ENCODE measurements at places on chromosomes 6 and 20.

DNA sequence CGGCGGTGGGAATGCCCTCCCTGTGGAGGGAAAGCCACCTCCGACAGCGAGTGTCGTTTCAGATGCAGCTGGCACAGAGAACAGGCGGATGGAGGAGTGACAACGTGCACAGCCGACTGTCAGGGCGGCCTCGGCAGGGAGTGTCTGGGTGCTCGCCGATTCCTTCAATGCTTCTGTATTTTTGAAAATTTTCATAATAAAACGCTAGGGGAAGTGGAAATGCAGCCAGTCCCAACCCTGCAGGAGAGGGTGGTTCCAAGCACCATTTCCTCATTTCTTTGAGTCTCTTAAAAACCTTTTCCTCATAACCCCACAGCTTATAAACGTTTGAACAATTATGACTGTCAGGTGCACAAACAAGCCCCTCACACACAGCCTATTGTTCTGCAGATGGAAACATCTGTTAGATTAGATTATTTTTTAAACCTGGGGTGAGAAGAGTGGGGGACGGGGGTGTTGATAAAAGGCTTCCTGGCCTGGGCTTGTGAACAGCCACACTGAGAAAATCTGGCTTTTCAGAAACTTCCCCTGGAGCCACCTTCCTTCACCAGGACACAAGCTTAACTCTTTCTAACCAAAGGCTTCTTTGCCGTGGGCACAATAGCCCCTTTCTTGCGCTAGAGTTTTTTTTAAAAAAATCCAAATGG, 228.9 kb downstream of the ANKRD60 start:
- DNase-seq = no peak

GRCh38 chr20:41003143-41003935, 25.3 kb upstream of the TOP1 start:
- peak; percentile 96 for DNase-seq

DNA sequence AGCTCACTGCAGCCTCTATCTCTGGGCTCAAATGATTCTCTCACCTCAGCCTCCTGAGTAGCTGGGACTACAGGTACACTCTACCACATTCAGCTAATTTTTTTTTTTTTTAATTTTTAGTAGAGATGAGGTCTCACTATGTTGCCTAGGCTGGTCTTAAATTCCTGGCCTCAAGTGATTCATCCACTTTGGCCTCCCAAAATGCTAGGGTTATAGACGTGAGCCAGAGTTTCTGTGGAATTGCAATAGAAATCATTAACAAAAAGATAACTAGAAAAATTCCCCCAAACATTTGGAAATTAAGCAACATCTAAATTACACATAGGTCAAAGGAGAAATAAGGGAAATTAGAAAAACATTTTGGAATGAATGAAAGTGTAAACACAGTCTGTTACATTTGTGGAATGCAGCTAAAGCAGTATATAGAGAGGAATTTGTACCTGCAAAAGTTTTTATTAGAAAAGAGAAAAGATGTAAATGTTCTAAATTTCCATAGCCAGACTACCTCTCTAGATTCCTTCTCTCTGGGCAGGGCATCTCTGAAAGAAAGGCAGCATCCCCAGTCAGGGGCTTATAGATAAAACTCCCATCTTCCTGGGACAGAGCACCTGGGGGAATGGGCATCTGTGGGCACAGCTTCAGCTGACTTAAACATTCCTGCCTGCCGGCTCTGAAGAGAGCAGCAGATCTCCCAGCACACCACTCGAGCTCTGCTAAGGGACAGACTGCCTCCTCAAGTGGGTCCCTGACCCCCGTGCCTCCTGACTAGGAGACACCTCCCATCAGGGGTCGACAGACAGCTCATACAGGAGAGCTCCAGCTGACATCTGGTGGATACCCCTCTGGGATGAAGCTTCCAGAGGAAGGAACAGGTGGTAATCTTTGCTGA, 51.3 kb downstream of the ATRN start:
- peak; percentile 15 for DNase-seq

DNA sequence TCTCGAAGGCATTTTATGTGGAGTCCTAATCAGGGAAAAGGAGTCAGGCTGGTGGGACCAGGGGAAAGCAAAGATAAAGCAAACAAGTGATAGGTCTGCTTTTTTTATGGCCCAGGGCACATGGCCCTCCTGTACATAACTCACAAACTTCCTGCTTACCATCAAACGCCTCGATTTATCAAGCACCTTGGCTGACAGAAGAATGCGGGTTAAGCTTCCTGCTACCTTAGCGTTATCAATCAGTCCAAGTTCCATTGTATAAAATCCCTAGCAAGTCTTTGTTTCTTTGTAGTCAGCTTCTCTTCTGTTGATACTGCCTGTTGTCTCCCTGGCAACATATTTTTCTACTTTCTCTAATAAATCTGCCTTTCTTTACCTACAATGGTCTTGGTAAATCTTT, 4.1 kb upstream of the TRIM27 start:
- no peak for DNase-seq

- DNase-seq = no peak
Measured at GRCh38 chr20:62660768-62661167, 18.5 kb downstream of the SLCO4A1 start.
